Activated effector memory CD4-positive, alpha-beta T cell treated with anti-CD3 and anti-CD28 coated beads, Interleukin-2, amount 50 U/mL, for 16 hours (primary cell): ENCODE measurements at places on chromosomes 2 and 18.
A peak's percentile ranks its signal among the peaks of the same experiment; 100 is the strongest.

DNA sequence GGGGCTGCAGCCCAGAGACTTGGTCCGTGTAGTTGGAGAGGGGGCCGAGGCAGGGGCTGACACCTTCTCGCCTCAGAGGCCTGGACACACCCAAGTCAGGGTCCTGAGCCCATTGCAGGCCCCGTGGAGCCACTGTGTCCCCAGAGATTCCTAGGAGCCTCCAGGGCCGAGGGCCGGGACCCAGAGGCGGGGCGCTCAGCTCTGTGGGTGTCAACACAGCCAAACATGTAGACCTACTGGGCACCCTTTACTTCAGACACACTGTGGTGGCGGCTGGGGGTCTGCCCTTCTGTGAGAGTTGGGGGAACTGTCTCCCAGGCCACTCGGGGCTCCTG, 459 bp upstream of the ESPNL start:
- peak; percentile 44 for DNase-seq

- DNase-seq, result no peak
These were observed 85.0 kb downstream of the ZAP70 start for GRCh38 chr2:97798416-97798815.

DNA sequence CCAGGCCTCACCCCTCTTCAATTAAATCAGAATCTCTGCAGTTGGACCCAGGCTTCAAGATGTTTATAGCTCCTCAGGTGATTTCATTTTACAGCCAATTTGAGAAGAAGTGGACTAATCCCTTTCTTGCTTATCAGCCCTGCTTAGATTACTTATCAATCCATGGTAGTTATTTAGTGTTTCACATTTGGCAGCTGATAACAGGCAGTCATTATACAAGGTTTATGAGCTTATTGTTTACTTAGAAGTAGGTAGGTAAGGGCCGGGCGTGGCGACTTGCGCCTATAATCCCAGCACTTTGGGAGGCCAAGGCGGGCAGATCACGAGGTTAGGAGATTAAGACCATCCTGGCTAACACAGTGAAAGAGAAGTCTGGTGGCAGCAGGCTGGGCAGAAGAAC, 237.5 kb downstream of the CTNNA2 start:
- DNase-seq, result no peak

DNA sequence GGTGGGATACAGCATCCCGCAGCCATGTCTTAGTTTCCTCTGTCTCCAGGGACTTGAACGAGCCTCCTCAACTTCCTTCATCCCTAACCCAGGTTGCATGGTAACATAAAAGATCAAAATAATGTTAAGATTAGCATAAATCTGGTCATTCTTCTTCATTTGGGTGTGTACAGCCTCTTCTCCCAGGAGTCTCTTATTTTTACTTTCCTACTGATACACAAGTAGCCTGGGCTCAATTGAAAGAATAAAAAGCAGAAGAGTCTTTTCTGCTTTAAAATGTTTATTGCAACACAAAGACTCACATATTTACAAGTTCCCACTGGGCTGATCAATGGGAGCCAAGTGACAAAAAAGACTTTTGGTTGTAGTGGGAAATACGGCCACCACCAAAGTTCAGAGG, 137.9 kb upstream of the PID1 start:
- DNase-seq, result no peak

- no peak for DNase-seq
These were observed 36.0 kb upstream of the IKZF2 start for GRCh38 chr2:213187386-213187785.

DNA sequence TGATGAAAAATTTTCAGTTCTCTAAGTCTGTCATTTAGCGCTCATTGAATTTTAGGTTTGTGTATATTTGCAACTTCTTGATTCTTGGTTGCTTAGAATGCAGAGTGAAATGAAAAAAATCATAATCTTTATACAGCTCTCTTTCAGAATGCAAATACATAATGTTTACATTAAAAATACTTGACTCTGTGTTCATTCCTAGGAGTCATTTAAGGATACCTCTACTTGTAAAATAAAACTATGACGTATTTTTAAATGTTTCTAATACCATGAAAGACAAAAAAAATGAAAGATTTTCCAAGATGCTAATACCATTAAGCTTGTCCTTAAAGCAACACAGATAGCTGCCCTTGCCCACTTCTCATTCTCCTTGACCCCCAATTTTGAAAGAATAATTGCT, 259.0 kb downstream of the L3MBTL4 start:
- DNase-seq, result no peak

GRCh38 chr18:61702007-61702406, 190.8 kb downstream of the RNF152 start:
- no peak for DNase-seq

- DNase-seq, result no peak
These were observed 66.5 kb upstream of the NEUROD1 start for GRCh38 chr2:181746844-181747243.

GRCh38 chr18:74445585-74445984, 11.5 kb downstream of the DIPK1C start:
- DNase-seq, result no peak

DNA sequence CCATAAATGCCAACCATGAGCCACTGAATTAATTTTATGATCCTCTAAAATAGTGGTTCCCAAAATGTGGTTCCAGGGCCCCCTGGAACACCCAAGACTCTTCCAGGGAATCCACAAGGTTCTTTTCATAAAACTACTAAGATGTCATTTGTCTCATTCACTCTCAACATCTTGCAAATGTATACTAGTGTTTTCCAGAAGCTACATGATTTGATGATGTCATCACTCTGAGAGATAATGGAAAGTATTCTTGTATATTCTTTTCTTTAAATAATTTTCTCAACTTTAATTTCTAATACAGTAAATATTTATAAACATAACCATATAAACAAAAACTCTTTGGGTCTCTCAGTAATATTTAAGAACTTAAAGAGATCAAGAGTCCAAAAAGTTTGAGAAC, 57.0 kb downstream of the NRXN1 start:
- DNase-seq, result no peak

DNA sequence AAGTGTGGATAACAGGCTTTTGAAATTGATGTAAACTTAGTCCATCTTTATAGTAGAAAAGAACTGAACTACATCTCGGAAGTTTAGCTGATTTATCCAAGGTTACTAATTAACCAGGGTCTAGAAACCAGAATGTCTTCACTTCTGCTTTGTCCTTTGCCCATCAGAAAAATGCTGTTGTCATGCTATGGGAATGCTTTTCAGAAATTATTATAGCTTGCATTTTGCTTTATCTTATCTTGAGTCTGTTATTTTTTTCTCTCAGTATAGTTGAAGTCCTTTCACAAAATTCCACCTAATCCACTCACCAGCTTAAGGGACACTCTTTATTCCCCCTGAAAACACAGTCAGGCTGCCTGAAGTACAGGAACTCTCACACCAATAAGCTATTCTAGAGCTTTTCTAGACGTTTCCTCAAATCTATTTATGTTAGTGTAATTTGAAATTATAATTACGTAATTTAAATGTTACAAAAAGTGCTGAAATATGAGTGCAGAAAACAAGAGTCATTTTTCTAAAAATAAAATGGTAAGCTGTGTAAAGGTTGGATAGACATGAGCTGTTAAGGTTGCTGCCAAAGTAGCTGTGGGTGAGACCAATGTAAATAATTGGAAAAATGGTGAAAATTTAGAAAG, 456.3 kb downstream of the TGIF1 start:
- DNase-seq, result no peak

DNA sequence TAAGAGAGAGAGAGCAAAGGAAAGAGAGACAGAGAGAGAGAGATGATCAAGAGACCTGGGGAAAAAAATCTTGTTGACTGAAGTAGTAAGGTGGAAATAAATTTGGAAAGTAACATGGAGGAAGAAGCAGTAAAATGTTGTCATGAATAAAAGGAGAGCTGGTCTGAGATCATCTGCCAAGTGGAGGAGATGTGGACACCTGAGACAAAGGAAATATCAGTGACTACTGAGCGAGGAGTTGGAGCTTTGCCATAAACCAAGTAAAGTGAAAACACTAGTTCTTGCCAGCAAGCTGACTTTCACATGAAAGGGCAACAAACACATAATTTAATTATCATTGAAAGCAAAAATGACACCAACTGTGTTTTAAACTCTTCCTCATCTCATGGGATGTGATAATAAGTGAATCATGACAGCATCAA, 49.0 kb upstream of the DSG1 start:
- no peak for DNase-seq

GRCh38 chr2:65373365-65373918, 59.0 kb downstream of the SPRED2 start:
- DNase-seq, result no peak

DNA sequence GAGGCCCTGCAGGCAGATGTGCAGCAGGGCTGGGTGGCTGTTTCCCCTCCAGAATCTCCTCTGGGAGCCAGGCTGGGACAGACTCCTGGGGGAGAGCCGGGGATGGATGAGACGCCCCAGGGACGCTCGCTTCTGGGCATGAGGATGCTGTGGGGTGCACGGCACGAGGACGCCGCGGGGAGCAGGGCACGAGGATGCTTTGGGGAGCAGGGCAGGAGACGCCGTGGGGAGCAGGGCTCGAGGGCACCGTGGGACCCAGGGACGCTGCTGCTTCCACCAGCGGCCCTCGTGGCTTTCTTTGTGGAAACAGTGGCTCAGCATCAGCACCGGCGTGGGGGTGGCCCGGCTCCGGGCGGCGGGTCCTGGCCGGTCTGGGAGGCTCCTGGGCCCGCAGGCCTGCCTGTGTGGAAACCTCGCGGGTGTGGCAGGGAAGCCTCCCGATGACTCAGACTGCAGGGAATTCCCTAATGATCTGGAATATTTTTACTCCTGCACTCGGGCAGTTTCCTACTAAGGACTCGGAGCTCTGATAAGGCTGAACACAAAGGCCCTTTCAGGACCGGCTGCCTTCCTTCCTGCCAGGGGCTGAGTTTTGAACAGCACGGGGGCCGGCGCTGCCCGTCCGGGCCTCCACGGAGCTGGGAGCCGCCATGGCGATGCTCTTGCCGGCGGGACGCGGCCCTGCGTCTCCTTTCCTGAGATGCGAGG, 62.6 kb downstream of the NFATC1 start:
- no peak for DNase-seq

DNA sequence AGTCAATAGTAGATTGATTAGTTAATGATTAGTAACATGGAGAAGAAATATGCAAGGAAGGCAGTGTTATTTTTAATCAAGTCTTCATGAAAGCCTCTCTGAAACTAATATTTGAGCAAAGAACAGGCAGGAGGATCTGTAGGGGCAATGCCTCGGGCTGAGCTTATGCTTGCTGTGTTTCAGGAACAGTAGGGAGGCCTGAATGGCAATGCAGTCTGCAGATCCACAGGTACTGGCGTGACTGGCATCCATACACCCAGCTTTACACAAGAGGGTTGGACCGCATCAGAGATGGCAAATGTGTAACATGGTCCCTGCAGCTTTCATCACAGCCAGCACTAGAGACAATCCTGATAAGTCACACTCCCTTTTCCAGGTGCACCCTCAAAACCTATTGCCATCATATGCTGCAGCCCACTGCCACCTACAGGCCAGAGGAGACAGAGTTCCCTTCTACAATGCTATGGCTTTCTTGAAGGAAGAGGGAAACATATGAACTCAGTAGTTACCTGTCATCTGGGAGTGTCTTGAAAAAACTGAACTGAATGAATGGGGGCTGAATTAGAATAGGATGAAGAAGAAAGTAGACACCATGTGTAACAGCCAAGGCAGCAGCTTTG, 582.4 kb upstream of the RAB6C start:
- no peak for DNase-seq

- DNase-seq, result no peak
These were observed 67.1 kb downstream of the CERKL start for GRCh38 chr2:181589779-181590178.

- peak; percentile 21 for DNase-seq
These were observed 5.4 kb upstream of the KCNG2 start for GRCh38 chr18:79792096-79792987.

DNA sequence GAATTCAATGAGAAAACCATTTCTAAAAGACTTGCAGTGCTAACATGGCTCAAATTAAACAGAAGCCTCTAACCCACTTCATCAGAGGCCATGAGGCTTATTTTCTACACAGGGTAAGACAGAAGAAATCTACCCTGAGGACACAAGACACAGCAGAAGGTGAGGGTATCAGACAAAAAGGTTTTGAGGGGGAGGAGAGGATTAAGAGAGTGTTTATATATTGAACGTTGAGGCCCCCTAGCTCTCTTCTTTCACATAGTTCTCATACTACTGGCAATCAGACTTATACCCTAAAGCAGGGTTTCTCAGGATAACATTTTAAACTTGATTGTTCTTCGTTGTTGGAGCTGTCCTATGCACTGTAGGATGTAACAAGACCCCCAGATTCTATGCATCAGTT, 21.4 kb downstream of the ORC4 start:
- no peak for DNase-seq

GRCh38 chr2:1598041-1598710, 146.1 kb downstream of the PXDN start:
- DNase-seq, result peak; percentile 44

- peak; percentile 87 for DNase-seq
These were observed 1.7 kb upstream of the POLR2D start for GRCh38 chr2:127859712-127860085.

GRCh38 chr2:174666312-174666711, 68.7 kb upstream of the WIPF1 start:
- DNase-seq, result no peak

DNA sequence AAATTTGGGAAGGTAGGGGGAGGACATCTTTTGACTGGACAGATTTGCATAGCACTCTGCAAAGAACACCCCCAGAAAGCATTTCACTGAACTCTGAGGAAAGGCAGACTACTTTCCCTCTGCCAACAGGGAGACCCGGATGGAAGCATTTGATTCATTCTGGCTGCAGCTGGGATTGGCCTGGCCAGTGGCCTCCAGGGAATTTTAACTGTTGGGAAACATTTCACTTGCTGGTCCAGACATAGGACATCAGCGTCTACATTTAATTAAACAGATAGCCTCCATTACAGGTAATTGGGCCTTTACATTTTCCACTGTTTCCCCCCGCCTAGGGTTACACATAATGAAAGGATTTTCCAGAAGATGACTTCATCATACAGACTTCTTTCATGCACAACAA, 92.8 kb downstream of the MARCHF4 start:
- no peak for DNase-seq

DNA sequence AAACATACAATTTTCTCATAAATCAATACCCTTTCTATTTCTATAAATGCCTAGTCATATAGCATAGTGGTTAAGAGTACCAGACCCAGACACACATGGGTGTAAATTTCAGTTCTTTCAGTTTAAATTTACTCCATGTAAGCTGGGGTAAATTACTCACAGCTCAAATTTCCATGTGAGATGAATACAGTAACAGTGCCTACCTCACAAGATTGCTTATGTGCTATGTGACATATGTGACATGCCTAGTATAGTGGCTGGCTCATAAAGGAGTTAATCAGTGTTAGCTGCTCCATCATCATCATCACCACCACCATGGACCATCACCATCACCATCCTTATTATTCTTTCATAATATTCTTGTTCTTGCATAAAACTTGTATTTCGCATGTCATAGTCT, 61.6 kb upstream of the CD302 start:
- no peak for DNase-seq

DNA sequence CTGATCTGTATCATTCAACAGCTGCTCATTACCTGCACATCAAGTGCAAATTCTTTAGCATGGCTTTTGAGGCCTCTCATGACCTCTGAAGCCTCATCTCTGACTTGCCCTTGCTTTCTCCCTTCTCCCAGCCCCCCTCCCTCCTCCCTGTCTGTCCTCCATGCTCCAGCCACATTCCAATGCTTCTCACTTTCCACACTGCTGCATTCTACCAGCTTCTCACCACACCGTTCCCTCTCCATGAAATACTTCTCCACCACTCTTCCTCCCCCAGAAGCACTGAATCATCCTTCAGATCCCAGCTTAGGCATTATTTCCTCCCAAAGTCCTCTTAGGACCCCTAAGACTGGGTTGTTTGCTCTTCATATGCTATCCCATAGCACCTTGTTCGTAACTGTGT, 26.9 kb downstream of the GCG start:
- DNase-seq, result no peak

- DNase-seq, result no peak
These were observed 34.0 kb downstream of the SH3RF3 start for GRCh38 chr2:109162999-109163398.
